ENCODE measurements at places on chromosomes 16 and 17. TPM values are rescaled to one million over a fixed set of nuclear protein-coding genes. Genes with fewer than 3 reads are reported as not detected.

The TUBB3 gene
- total RNA-seq: 225 TPM

The RNF222 gene
- not detected for total RNA-seq

The CORO6 gene
- 4.2 TPM for total RNA-seq

The KRTAP9-2 gene
- not detected for total RNA-seq

The KRTAP4-4 gene
- not detected for total RNA-seq

The TAC4 gene
- total RNA-seq: not detected

The KRT27 gene
- not detected for total RNA-seq

The NPIPA3 gene
- total RNA-seq: 0.51 TPM

The IRX6 gene
- not detected for total RNA-seq

The SCGB1C2 gene
- total RNA-seq: not detected

The C16orf87 gene
- 7.9 TPM for total RNA-seq

The MT4 gene
- not detected for total RNA-seq

The WNK4 gene
- total RNA-seq: 3.4 TPM

The ZNF652 gene
- 17.2 TPM for total RNA-seq

The TP53TG3 gene
- total RNA-seq: not detected

The SEC14L5 gene
- not detected for total RNA-seq

The NUBP2 gene
- 88.9 TPM for total RNA-seq

The SLC5A10 gene
- not detected for total RNA-seq

The ZFP90 gene
- total RNA-seq: 20.6 TPM

The TBC1D3K gene
- total RNA-seq: not detected

The NUPR1 gene
- 54.8 TPM for total RNA-seq

The TBX6 gene
- 0.11 TPM for total RNA-seq

The LUC7L3 gene
- total RNA-seq: 59.1 TPM

The PLK1 gene
- 20.0 TPM for total RNA-seq

The SLFN5 gene
- total RNA-seq: 57.3 TPM

The KCNJ16 gene
- not detected for total RNA-seq

The CDK10 gene
- 43.8 TPM for total RNA-seq

The EXOC3L1 gene
- total RNA-seq: not detected

The ZPBP2 gene
- total RNA-seq: not detected

The MYBBP1A gene
- 51.7 TPM for total RNA-seq

The ABCA10 gene
- total RNA-seq: 0.11 TPM

The PSMD12 gene
- 31.9 TPM for total RNA-seq

The HBM gene
- total RNA-seq: not detected

The ARL5C gene
- not detected for total RNA-seq

The TBC1D28 gene
- total RNA-seq: not detected

The OR1A2 gene
- not detected for total RNA-seq

The IGSF6 gene
- not detected for total RNA-seq

The SYCE1L gene
- not detected for total RNA-seq

The KRT20 gene
- total RNA-seq: not detected

The ABAT gene
- 5.2 TPM for total RNA-seq

The NTHL1 gene
- total RNA-seq: 22.8 TPM

Measured in GM23248 (cell line).